ENCODE measurements at places on chromosomes 12 and 14.

- DNase-seq: no peak
Observed at GRCh38 chr14:23569443-23570151, 2.0 kb upstream of the AP1G2 start.

DNA sequence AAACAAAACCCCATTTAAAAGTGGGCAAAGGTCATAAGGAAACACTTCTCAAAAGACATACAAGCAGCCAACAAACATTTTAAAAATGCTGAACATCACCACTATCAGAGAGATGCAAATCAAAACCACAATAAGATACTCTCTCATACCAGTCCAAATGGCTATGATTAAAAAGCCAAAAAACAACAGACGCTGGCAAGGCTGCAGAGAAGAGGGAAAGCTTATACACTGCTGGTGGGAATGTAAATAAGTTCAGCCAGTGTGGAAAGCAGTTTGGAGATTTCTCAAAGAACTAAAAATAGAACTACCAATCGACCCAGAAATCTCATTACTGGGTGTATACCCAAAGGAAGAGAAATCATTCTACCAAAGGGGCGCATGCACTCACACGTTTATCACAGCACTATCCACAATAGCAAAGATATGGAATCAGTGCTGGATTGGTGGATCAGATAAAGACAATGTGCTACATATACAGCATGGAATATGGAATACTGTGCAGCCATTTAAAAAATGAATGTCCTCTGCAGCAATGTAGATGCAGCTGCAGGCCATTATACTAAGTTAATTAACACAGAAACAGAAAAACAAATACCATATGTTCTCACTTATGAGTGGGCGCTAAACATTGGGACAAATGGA, 102.1 kb upstream of the DAAM1 start:
- no peak for DNase-seq

- DNase-seq: no peak
Observed at GRCh38 chr12:24172031-24172772, 222.7 kb upstream of the SOX5 start.

GRCh38 chr14:90447720-90448497, 51.1 kb downstream of the CALM1 start:
- no peak for DNase-seq

- DNase-seq: peak; percentile 71
Observed at GRCh38 chr14:94129758-94130414, 482 bp upstream of the IFI27L2 start.

DNA sequence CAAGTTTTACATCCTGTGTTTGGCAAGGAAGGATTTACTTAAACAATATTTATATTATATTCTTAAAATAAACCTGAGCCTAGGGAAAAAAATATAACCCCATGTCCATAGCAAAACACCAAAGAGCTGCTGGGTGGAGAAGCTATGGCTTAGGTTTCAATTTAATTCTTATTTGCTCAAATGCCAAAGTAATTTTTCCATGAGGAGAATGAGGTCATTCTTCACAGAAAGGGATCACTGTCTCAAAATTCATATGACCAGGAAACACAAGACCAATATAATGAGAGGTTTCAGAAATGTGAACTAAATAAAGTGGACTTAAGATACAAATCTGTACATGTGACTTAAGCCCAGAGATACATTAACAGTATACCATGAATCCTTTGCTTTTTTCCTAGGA, 195.0 kb downstream of the PHLDA1 start:
- no peak for DNase-seq

- no peak for DNase-seq
Observed at GRCh38 chr12:133010657-133011297, 24.6 kb downstream of the ZNF26 start.

- DNase-seq: peak; percentile 37
Observed at GRCh38 chr12:52691076-52691840, 11.1 kb upstream of the KRT1 start.
